ENCODE measurements at places on chromosomes 2 and 18.
A peak's percentile ranks its signal among the peaks of the same experiment; 100 is the strongest.

DNA sequence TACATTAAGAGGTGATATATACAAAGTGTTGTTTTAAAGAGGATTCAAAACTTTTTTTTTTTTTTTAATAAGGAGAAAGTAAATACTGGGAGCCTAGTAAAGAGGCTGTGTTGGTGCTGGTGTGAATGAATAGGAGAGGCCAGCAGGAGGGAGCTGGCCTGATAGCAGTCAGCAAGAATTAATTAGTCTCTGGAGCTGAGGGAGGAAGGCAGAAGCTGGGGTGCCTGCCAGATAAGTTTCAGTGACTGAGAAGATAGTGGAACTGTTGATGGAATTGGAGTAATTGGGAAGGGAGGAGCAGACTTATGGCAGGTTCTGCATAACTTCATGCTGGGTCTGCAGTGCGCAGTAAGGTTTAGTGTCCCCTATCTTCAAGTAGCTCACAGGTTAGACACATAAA is 36.2 kb upstream of the SNORC start:
- H3K4me3 ChIP-seq, result no peak overlapping the region
- H3K36me3 ChIP-seq, result peaks cover 61% of the 10 kb centered on the region
- H3K4me1 ChIP-seq, result peaks cover 21% of the 10 kb centered on the region
- H3K27ac ChIP-seq, result no peak overlapping the region

DNA sequence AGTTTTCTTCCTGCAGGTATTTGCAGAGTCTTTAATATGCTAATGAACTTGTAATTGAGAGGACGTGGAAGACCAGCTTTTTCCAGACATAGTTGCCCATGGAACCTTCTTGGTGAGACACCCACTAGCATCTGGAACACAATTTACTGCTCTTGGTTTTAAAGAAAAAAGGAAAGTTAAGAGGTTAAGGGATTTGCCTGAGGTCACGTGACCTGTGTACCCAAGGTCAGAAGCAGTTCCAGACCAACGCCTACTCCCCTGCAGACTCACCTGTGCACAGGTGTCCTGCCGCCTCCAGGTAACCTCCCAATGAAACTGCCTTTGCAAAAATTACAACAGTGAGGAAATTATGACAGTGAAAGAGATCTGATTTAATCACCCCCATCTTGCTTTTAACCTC is 172.7 kb downstream of the ANAPC1 start:
- H3K27ac ChIP-seq, result no peak overlapping the region
- no peak for DNase-seq
- peaks cover 18% of the 10 kb centered on the region for H3K27me3 ChIP-seq
- no peak overlapping the region for H3K4me3 ChIP-seq

GRCh38 chr2:20953146-20953824 is 90.6 kb downstream of the APOB start:
- H3K36me3 ChIP-seq, result no peaks in the 10 kb centered on the region
- H3K4me3 ChIP-seq, result no peak overlapping the region
- no peaks in the 10 kb centered on the region for H3K27me3 ChIP-seq
- H3K27ac ChIP-seq, result no peak overlapping the region

DNA sequence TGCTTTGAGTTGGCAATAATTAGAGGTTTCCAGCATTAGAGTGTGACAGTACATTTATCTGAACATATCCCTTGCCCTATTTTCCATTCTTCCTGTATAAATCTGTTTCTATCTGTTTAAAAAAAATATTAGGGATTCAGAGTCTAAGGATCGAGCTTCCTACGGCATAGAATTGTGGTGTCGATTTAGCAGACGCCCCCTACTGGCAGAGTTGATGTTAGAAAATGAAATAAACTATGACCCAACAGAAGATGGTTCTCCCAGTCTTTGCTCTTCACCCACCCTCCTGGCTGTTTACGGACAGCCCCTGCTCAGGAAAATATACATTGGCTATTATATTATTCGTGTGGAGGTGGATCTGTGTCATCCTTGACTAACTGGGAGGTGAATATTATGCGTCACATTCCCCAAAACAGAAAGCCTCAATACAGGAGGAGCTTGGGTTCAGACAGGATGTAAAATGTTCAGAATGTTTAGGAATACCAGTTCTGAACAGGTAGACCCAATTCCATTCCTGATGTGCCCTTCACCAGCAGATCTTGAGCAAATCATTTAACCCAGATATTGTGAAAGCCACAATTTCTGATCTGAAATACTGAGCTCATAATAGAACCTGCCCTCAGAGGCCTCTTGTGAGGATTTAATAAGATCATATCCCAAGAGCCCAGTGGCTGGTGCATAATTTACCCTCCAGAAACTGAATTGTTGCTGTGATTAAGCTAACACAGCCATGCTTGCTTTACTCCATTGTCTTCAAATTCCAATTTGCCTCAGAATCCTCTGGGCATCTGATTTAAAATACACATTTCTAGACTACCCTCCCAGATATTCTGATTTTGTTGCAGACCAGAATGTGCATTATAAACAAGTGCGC is 10.8 kb upstream of the ERMN start:
- H3K36me3 ChIP-seq, result peaks cover 20% of the 10 kb centered on the region
- DNase-seq, result peak; percentile 61
- H3K27ac ChIP-seq, result no peak overlapping the region
- no peak overlapping the region for H3K4me3 ChIP-seq
- H3K27me3 ChIP-seq, result no peaks in the 10 kb centered on the region
- H3K4me1 ChIP-seq, result peaks cover 41% of the 10 kb centered on the region

DNA sequence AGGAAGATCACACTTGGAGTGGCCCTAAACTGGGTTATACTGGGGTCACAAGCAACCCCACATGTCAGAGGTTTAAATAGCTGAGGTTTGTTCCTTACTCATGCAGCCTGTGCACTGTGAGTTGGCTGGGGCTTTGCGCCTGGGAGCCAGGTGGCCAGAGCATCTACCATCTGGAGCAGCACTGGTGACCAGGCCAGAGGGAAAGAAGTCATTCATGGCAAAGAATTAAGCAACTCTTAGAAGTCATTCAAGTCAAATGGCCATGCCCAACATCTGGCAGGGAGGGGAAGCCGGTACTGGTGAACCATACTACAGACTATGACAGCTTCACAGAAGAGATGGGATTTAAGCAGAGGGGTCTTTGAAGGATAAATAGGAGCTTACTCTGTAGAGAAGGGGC is 90.7 kb downstream of the POLR1A start:
- no peak for DNase-seq
- H3K4me3 ChIP-seq, result no peak overlapping the region
- no peak overlapping the region for H3K27ac ChIP-seq
- peaks cover 17% of the 10 kb centered on the region for H3K4me1 ChIP-seq

DNA sequence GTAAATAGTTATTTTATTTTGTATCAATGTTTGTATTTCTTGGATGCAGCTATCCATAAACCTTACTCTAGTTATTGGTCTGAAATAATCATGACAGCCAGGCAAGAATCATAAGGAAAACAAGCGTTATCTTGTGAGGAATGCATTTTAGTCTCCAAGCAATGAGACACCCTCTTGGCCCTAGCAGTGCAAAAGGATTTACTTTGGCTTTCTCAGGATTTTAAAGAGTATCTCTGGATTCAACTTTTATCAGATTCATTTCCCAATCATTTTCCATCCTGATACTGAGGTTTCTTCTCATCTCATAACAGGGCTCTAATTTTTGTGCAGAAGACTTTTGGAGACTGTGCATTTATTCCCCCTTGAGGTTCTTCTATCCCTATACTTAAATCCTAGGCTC is 480.8 kb downstream of the TMX3 start:
- no peak for DNase-seq
- no peaks in the 10 kb centered on the region for H3K27me3 ChIP-seq
- H3K4me3 ChIP-seq, result no peak overlapping the region
- H3K36me3 ChIP-seq, result no peaks in the 10 kb centered on the region

DNA sequence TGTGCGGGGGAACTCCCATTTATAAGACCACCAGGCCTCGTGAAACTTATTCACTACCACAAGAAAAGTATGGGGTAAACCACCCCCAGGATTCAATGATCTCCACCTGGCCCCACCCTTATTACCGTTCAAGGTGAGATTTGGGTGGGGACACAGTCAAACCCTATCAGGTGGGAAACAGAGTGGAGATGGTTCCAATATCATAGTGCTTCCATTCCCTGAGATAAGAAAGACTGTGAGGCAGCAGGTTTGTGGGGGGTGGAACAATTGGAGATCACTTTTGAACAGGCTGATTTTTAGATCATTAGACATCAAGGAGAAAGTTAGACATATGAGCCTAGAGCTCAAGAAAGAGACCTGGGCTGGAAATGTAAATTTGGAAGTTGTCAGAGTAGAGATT is 39.3 kb downstream of the GKN2 start:
- no peak for DNase-seq
- no peaks in the 10 kb centered on the region for H3K27me3 ChIP-seq
- H3K36me3 ChIP-seq, result no peaks in the 10 kb centered on the region
- peaks cover 26% of the 10 kb centered on the region for H3K4me1 ChIP-seq

DNA sequence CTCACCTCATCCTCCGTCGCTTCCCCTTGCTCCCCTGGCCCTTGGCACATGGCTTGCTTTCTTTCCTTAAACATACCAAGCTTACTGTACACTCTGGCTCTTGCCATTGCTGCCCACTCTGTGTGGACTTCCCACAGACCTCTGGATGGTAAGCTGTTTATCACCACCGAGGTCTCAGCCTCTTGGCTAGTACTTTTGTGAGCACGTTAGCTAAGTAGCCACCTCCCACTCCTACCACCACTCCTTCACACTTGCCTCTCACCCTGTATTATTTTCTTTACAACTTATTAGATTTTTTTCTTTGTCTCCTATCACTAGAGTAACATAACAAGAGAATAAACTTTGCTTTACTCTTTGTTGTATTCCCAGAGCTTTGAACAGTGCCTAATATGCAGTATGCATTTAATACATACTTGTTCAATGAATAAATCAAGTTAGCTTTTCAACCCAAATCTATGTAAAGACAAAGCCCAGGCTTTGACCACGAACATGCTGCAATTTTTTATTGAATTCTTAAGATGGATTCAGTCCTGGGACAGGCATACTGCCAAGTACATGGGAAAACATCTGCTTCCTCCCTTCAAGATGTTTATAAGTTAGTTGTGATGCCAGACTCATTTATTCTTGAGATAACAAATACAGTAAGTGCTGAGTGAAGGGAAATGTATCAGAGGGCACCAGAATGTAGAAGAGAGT is 25.0 kb upstream of the MSGN1 start:
- no peak overlapping the region for H3K27ac ChIP-seq
- H3K4me3 ChIP-seq, result no peak overlapping the region
- peaks cover 30% of the 10 kb centered on the region for H3K27me3 ChIP-seq
- peaks cover 9% of the 10 kb centered on the region for H3K4me1 ChIP-seq
- no peaks in the 10 kb centered on the region for H3K36me3 ChIP-seq
- no peak for DNase-seq

GRCh38 chr2:195594248-195594647 is 62.8 kb upstream of the SLC39A10 start:
- no peak overlapping the region for H3K27ac ChIP-seq
- no peak overlapping the region for H3K4me3 ChIP-seq
- DNase-seq, result no peak
- no peaks in the 10 kb centered on the region for H3K27me3 ChIP-seq
- peaks cover 21% of the 10 kb centered on the region for H3K4me1 ChIP-seq
- H3K36me3 ChIP-seq, result peaks cover 5% of the 10 kb centered on the region

DNA sequence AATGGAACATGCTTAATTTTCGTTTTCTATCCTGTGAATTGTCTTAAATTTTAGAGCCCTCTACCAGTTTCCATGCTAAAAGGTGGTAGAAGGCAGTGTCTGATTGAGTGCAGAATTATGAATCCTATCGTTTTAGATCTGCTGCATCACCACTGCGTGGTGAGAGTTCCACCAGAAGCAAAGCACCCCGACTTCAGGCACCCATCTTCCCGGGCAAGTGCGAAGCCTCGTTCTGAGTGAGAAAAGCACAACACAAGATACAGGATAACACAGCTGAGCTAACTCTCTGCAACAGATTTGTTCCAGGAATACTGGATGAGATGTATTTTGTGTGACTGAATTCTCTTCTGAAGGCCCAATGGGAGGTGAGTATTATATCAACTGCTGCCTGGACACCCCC is 471.5 kb downstream of the EIPR1 start:
- no peak overlapping the region for H3K4me3 ChIP-seq
- H3K27me3 ChIP-seq, result no peaks in the 10 kb centered on the region
- DNase-seq, result no peak
- no peak overlapping the region for H3K27ac ChIP-seq
- no peaks in the 10 kb centered on the region for H3K36me3 ChIP-seq
- peaks cover 10% of the 10 kb centered on the region for H3K4me1 ChIP-seq

- DNase-seq, result no peak
- peaks cover 12% of the 10 kb centered on the region for H3K27me3 ChIP-seq
- no peak overlapping the region for H3K27ac ChIP-seq
- H3K36me3 ChIP-seq, result no peaks in the 10 kb centered on the region
- no peak overlapping the region for H3K4me3 ChIP-seq
These were observed 49.9 kb upstream of the SERPINB2 start for GRCh38 chr18:63837590-63837989.

DNA sequence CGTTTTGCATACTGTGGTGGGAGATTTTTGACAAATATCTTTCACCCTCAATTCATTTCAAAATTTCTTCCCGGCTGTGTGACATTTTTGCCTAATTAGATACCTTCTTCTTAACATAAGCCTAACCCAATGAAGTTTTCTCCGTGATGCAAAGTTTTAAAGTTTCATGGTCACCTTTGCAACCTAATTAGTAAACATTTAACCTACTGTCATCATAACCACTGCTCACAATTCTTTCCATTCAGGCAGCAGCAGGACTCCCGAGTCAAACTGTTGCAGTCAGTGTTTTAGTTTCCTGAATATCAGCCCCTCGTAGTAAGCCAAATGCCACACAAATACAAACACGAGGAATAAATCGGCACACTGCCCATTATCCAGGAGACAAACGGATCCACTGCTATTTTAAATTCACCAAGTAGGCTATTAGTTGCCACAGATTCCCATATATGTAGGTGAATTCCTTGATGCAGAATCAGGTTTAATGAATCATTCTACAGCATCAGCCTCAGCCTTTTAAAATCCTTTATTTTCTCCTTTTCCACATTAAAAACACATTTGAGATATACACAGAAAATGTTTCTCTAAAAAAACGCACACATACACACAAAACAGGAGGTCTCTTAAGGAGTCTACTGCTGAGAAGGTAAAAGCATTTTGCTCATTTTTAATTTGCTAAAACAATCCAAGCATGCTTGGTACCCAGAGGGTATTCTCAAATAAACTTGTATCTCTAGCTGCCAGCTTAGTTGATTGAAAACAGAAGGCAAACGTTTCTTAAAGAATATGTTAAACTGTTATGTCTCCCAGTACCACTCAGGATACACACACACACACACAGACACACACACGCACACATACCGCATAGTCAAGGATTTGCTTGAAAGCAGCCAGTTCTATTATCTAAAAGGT is 106.5 kb upstream of the KCTD1 start:
- H3K27me3 ChIP-seq, result peaks cover 75% of the 10 kb centered on the region
- H3K4me1 ChIP-seq, result peaks cover 13% of the 10 kb centered on the region
- peak overlapping the region; percentile 42 for H3K4me3 ChIP-seq
- DNase-seq, result no peak

Measured in activated CD8-positive, alpha-beta T cell treated with anti-CD3 and anti-CD28 coated beads, Interleukin-2, amount 10 ng/mL, durations not matched to agents 7 days and 5 days (primary cell).